ENCODE measurements at places on chromosomes 7 and 10.

- no peak for DNase-seq
Observed at GRCh38 chr10:113267619-113268562, 285.0 kb upstream of the HABP2 start.

- DNase-seq, result peak; percentile 50
Observed at GRCh38 chr7:139915864-139916716, 87.0 kb downstream of the TBXAS1 start.

DNA sequence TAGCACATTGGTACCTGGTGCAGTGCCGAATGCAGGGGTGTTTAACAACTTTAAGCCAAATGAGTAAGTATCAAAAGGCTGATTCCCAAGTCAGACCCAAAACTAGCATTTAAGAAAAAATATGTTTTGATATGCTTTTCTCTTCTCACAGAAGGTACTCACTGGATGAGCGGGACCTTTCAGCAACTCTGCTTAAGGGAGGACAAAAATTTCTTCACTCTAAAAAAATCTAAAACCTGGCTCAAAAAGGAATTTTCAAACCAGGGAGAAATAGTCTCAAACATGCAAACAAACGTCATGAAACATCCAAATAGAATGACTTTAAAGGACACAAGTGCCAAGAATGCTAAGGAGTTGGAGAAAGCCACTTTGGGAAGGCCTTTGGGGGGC, 962.1 kb downstream of the KCNMA1 start:
- DNase-seq, result no peak

DNA sequence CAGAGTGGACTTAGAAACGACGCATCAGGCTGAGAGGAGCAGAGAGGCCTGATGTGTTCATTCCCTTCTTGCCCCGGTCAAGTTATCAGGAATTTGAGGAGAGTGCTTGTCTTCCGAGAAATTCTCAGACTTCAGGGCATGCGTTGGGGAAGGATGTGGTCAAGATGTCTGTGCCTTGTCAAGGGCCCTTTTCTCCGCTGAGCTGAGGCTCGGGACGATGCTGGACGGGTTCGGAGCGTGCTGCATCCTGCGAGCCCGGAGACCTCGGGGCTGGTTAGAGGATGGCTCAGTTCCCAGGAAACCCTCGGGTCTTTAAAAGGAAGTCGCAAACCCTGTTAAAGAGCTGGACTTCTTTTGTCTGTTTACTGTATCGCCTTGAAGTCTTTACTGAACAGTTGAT, 325.4 kb downstream of the ADARB2 start:
- DNase-seq, result no peak

DNA sequence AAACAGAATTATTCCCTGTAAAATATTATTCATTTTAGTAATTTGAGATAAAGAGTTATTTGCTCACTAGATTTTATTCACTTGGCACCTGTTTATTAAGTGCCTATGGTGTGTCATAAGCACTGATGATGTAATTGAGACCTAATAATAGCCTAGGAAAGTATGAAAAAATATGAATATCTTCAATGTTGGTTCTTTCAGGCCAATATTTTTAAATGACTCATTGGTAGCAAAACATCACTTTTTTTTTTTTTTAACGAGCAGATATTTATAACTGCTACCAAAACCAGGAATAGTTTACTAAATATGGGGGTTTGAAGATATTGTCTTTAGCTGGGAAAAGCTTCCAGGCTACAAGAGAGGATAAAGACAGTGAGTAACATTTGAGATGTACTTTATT, 228.0 kb downstream of the PRKG1 start:
- DNase-seq, result no peak

- DNase-seq, result no peak
Observed at GRCh38 chr10:86234107-86234506, 132.5 kb downstream of the GRID1 start.

GRCh38 chr7:33062023-33062781, at the start of gene NT5C3A:
Gene NT5C3A, minus strand, starts transcription at chr7:33062776. Its CDS starts 71 bp downstream, at chr7:33062705.
- DNase-seq, result no peak

- no peak for DNase-seq
Observed at GRCh38 chr7:26609082-26609481, 255.3 kb downstream of the SKAP2 start.

- DNase-seq, result no peak
Observed at GRCh38 chr7:140144821-140145220, 32.0 kb downstream of the KDM7A start.

DNA sequence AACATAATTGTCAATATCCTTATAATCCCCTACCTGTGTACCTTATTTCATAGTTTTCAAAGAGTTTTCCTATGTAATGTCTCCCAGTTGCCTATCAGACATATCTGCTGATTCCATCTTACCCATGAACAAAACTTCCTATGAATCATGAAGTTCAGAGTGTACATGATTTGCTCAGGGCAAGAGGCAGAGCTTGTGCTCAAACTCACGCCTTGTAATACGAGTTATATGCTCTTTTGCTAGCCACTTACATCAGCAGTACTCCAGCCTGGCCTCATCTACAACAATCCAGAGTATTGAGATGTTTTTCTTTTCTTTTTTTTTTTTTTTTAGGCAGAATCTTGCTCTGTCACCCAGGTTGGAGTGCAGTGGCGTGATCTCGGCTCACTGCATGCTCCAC, 11.8 kb downstream of the PKD2L1 start:
- DNase-seq, result no peak

- no peak for DNase-seq
Observed at GRCh38 chr10:92778091-92778490, 70.2 kb upstream of the EXOC6 start.

DNA sequence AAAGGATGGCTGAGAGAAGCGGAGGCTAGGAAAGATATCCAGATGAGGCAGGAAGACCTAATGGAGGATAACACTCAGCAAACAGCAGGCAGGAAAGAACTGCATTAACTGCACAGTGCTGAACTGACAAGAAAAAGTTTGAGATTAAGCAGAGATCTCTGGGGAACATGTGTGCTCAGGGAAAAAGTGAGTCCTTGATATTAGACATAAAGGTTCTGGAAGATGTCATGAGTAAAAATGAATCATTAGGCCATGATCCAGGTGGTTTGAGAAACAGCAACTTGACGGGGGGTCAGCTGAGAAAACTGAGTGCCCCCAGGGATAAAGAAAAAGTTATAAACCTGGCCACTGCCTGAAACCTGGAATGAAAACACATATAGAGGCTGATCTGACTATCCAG, 27.3 kb upstream of the ANK3 start:
- DNase-seq, result no peak

DNA sequence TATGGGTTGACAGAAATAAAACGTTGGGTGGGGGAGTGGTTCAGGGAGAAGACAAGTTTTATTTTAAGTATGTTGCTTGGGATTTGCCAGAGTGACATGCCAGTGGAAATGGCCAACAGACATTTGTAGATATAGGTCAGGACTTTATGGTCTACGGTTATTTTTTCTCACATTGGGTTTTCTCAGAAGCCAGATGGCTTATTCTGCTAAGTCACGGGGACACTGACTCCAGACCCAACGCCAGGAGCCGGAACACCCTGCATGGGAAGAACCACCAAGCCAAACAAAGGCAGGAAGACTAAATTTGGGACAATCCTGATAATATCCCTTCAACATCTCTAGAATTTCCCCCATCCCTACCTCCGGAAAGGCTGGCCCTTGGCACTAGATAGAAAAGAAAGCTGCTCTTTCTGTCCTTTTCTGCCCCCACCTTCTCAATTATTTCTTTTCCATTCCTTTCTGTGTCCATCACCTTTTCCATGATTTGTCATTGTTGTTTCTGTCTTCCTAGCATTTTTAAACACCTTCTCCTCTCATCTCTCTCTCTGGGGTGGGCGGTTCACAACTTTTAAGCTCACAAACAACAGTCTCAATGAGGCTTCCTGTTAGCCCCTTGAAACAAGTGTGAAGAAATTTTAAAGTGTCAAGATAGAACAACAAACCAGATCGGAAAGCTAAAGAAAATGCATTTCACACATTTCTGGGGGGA, 44.7 kb downstream of the TBXAS1 start:
- no peak for DNase-seq

DNA sequence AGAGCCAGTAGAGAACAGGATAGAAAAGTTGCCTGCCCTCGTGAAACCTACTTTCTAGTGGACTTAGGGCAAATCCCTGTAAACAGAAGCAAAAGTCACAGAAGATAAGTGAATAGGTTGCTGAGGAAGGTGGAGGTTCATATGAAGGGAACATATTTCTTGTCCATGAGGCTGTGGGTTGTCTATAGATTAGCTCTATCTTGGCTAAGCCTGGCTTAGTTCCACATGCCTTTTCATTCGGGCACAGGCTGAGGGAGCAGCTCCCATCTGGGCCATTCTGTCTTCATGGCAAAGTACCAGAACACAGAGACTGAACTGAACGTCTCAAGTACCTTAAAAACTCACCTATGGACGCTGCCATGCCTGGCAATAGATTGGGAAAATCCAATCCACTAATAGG, 45.3 kb downstream of the BZW2 start:
- no peak for DNase-seq

GRCh38 chr7:6271060-6271658, 1.3 kb downstream of the CYTH3 start:
- DNase-seq, result no peak

- no peak for DNase-seq
Observed at GRCh38 chr10:133040198-133040597, 47.5 kb upstream of the ADGRA1 start.

DNA sequence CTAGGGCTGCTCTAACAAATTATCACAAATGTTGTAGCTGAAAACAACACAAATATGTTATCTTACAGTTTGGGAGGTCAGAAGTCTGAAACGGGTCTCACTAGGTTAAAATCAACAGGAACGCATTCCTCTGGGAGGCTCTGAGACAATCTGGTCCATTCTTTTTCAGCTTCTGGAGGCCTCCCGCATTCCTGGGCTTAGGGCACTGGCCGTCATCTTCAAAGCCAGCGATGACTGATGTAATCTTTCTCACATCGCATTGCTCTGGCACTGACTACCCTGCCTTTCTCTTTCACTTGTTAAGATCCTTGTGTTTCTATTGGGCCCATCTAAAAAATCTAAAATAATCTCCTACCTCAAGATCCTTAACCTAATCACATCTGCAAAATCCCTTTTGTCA, 1071.5 kb upstream of the C7orf33 start:
- DNase-seq, result no peak

DNA sequence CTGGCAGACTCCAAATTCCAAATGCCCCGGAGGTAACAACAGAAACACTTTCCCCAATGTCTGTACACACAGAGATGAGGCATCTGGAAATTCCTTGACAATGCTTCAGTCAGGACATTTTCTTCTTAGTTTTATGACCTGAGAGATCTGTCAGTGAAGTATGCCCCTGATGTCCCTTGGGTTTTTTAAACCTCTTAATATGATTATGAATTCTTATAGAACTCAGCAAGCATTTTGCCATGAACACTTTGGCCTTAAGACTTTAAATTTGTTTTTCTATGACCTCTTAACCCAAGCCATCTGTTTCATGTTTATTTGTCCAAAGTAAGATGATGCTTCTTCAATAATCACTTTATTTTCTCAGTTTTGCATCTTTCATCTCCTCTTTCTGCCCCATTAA, 1206.2 kb downstream of the GATA3 start:
- no peak for DNase-seq

DNA sequence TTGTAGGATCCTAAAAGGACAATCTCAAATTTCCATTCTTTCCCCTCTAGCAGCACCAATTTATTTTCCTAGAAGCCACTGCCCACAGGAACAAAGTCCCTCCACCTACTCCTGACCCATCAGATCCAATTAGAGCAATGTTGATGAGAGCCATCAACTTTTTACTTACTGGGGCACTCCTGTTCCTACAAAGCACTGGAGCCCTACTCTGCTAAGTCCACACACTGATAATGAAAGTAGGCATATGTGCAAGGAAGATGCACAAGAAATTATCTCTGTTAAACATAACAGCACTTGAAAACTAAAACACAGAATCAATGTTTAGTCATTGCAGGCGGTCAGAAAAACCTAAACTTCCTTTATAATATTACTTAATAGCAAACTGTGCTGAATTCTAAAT, 3.6 kb downstream of the HERPUD2 start:
- no peak for DNase-seq

- DNase-seq, result no peak
Observed at GRCh38 chr7:105098863-105099515, 85.0 kb downstream of the KMT2E start.

- DNase-seq, result no peak
Observed at GRCh38 chr10:16195178-16195769, 241.5 kb upstream of the PTER start.

DNA sequence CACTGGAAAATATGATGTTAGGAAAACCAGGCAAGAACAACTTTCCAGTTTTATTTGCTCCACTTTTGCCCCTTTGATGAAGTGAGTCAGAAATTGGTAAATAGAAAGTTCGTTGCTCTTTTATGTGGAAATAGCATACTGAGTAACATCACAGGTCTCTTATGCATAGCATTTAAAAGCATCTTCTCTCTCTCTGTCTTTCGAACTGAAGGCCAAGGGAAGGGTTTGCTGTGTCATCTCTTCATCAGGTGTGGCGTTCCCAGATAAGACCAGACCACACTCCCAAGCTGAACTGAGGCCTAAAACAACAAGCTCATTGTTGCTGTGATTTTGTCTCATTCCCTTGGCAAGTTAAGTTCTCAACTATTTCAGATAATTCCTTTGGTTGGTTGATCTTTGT, 131.8 kb upstream of the GRB10 start:
- no peak for DNase-seq

- DNase-seq, result no peak
Observed at GRCh38 chr10:107701943-107702342, 537.4 kb upstream of the SORCS1 start.

DNA sequence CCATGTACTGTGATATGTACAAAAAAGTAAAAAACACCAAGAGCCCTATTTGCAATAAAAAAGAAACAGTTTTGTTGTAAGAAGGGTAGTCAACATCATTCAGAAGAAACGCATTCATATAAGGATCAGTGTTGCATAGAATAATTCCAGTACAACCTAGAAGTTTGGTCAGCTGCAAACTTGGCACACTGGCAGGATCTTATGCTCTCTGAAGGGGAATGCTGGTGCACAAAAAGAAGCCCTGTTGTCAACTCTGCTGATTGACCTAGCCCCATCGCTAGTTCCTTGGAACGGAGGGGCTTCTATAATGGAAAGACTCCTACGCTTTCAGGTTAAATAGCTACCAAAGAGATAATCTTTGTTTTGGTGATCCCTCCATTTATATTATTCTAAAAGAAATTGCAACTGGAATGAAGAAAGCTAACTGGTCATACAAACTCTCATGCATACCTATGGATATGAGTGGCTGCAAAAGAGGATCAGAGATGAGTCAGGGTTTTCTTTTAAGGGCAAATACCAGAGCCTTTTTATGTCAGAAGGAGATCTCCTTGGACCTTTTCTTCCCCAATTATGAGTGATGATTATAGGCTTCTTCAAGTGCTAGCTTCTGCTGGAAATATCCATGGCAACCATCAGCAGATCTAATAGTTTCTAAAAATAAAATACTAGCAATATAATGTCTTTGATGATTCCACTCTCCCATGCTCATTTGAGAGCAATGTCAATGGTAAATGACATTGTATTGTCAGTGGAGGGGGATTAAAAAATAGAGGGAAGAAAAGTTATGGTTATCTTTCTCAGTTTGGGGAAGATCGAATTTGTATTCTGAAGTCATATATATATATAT, 312.4 kb upstream of the CACNA2D1 start:
- DNase-seq, result no peak

All from activated T-cell treated with anti-CD3 and anti-CD28 coated beads for 48 hours (primary cell).